ENCODE measurements at places on chromosomes 6 and 20.

- DNase-seq: no peak
Measured at GRCh38 chr6:10999994-11000393, 44.1 kb downstream of the ELOVL2 start.

GRCh38 chr6:42381850-42382249 is 69.9 kb downstream of the TRERF1 start:
- no peak for DNase-seq

GRCh38 chr6:150753371-150754064 is 112.0 kb upstream of the MTHFD1L start:
- no peak for DNase-seq

- DNase-seq: no peak
Measured at GRCh38 chr6:141541581-141542324, 591.0 kb upstream of the GJE1 start.

Data from stimulated activated CD4-positive, alpha-beta T cell treated with anti-CD3 and anti-CD28 coated beads, TNF-alpha, amount 100 ng/mL, for 4 hours (primary cell).